ENCODE measurements at places on chromosomes 13 and 19.

DNA sequence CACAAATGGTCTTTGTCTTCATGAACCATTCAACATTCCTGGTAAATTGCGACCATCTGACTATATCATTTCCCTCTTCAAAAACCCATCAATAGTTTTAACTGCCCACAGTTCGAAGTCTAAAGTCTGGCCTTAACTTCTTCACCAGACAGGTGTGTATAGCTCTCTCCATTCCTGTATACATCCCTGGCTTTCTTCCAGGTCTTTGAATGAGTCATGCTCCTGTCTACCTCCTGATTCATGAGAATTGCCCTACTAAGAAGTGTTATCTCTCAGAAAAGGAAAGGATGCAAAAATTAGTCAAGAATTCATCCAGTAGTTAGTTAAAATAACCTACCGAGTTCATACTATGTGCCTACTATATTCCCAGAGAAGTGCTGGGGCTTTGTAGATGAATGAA lies 225.0 kb downstream of the TBC1D4 start:
- no peak for DNase-seq

GRCh38 chr13:74751739-74752138 lies 617.5 kb upstream of the KLF12 start:
- no peak for DNase-seq

- DNase-seq = no peak
Observed at GRCh38 chr13:112449545-112449930, 73.4 kb downstream of the SPACA7 start.

DNA sequence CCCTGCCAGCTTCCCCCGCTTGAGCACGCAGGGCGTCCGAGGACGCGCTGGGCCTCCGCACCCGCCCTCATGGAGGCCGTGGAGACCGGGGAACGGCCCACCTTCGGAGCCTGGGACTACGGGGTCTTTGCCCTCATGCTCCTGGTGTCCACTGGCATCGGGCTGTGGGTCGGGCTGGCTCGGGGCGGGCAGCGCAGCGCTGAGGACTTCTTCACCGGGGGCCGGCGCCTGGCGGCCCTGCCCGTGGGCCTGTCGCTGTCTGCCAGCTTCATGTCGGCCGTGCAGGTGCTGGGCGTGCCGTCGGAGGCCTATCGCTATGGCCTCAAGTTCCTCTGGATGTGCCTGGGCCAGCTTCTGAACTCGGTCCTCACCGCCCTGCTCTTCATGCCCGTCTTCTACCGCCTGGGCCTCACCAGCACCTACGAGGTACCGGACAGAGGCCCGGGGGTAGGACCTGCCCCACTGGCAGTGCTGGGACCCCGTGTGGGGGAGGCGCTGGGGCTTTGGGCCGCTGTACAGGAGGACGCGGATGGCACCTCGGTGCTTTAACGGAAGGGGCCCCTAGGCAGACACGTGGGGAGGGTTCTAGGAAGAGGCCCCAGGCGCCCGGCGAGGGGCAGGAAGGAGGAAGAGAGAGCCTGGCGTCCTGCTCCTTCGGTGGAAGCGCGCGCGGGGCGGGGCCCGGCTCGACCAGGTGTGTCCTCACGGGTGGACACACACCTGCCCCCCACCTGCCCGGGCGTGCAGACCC lies 681 bp downstream of the SLC5A5 start:
- DNase-seq = no peak

GRCh38 chr13:100666124-100666523 lies 8.5 kb downstream of the TMTC4 start:
- no peak for DNase-seq

GRCh38 chr13:41053384-41053826 lies 7.9 kb upstream of the WBP4 start:
- no peak for DNase-seq

- DNase-seq = no peak
Observed at GRCh38 chr13:94317063-94317491, 162.4 kb downstream of the DCT start.

- DNase-seq = no peak
Observed at GRCh38 chr13:67128136-67128535, 102.0 kb downstream of the PCDH9 start.

DNA sequence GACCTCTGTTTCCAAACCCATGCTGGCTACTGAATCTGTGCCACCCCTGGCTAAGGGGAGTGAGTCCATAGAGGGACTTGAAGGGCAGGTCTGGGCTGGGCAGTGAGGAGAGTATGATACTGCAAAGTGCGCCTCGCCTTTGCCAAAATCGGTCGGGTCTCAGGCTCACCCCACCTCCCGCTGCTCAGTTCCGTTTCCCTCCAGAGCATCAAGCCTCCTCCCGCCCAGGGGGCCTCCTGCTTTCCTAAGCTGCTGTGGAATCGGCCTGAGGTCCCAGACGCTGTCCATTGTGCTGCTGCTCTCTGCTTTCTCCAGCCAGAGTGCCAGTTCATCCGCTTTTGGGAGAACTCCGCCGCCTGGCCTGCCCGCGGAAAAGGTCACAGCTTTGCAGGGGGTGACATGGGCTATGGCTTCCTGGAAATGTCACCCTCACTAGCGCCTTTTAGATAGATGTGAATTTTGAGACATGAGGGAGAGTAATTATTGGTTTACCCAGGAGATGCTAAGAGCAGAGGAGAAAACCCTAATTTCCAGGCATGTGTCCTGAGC lies 1418.4 kb downstream of the UQCRFS1 start:
- peak; percentile 39 for DNase-seq

GRCh38 chr19:17394891-17395415 lies 957 bp upstream of the CCDC194 start:
- peak; percentile 71 for DNase-seq

DNA sequence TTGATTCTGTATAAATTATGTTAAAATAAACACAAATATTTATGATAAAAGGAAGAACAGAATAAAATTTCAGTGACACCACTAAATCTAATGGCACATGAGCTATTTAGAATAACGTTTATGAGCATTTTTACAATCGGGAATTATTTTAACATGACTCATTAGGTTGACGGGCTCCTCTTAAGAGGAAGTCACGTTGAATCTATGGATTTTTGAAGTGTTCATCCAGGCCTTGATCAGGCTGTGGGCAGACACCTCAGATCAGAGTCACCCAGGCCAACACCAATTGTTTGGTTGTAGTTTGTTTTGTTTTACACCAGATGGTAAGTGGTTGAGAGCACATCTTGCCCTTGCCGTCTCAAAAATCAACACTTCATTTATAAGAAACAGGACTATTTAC lies 257.8 kb downstream of the FOXO1 start:
- DNase-seq = no peak

GRCh38 chr13:77898097-77898496 lies 20.5 kb downstream of the EDNRB start:
- DNase-seq = no peak

GRCh38 chr19:5984600-5984999 lies 6.7 kb upstream of the RANBP3 start:
- DNase-seq = no peak

DNA sequence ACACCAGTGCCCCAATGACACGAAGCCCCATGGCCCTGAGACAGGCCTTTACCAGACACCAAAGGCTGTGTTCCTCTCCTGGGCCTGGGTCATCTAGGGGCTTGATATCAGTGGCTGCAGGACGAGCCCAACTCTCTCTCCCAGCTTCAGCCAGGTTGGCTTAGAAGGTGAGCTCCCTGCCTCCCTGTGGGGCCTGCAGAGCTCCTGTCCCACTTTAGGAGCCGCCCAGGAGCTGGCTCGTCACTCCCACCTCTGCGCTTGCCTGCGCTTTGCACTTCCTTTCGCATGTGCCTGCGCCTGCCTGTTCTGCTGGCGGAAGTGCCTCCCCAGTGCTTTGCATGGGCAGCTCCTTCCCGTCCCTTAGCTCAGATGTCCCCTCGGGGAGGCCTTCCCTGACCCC lies 4.9 kb downstream of the CALM3 start:
- DNase-seq = no peak

DNA sequence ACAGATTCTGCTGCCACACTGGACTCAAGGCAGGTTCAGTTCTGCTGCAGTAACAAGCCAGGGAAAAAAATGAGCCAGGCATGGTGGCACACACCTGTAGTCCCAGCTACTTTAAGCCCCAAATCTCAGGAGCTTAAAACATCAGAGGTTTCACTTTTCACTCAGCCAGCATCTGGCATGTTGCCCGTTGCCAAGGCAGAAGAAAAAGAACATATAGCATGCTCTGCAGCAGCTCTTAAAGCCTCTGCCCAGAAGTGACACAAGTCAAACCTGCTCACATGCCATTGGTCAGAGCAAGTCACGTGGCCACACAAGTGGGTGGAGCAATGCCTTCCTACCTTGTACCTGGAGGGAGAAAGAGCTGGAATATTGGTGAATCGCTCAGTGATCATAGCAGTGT lies 14.7 kb upstream of the ADGRE5 start:
- peak; percentile 17 for DNase-seq

DNA sequence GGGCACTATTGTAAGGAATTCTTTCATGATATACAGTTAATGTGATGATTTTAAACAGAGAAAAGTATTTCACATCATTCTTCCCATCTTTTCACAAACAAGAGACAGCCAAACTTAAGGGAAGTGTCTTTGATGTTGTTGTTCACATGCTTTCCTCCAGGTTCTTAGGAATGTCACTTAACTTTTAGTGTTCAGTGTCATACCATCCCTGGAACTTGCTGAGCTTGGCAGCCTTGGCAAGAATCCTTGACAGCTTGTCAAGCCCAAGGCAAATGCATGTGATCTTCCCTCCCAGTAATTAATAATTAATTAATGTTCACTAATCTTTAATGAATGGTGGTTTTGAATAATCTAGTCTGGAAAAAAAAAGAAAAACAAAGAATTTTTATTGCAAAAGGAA lies 727.9 kb upstream of the PRR20A start:
- DNase-seq = no peak

All from endothelial cell (in vitro differentiated cells).